SK-N-SH (cell line): ENCODE measurements at places on chromosomes 6 and 20.

GRCh38 chr6:94645191-94645590 is 932.1 kb upstream of the MANEA start:
- no peak for DNase-seq

GRCh38 chr6:162056745-162057144 is 670.8 kb downstream of the PRKN start:
- no peak for DNase-seq

GRCh38 chr6:148529010-148529409 is 186.4 kb downstream of the SASH1 start:
- DNase-seq = no peak

DNA sequence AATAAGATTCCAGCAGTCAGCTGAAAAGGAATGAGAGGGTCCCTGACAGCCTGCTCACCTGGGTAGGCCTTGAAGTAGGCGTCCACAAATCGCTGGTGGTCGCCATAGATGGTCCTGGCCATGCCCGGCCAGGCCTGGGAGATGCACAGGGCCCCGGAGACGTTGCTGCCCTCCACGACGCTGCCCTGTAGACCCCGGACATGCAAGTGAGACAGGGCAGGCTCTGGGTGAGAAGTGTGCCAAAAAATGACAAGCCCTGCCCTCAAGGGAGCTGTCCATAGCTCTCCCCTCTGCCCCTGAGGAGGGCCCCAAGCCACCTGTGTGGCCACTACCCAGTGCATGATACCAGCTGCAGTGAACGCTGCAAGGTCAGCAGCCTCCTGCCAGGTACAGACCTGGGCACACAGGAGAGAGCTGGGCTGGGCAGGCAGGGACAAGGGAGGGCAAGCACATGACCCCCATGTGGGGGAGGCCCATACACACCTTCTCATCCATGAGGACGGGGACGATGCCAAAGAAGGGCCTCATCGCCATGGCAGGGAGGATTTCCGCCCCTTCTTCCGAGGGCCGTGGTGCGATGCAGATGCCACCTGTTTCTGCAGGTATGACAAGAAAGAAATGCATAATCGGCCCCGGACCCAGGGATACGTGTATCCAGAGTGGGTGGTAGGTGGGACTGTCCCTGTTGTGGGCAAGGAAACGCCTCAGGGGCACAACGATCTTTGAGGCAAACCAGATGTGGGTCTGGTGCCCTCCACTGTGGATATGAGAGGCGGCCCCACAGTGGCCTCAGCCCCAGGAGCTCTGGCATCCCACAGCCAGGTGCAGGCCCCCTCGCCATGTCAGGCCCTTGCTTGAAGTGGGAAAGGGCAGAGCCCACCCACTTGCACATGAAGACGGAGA is 21.2 kb upstream of the APMAP start:
- no peak for DNase-seq

GRCh38 chr6:11484441-11484840 is 53.1 kb upstream of the TMEM170B start:
- no peak for DNase-seq
